ENCODE measurements at places on chromosomes 3 and 15. TPM values are rescaled to one million over a fixed set of nuclear protein-coding genes. Genes with fewer than 3 reads are reported as not detected.

- DNase-seq: no peak
Measured at GRCh38 chr15:35691891-35692867, 146.2 kb upstream of the DPH6 start.

GRCh38 chr15:38651328-38652038 is 86.9 kb upstream of the RASGRP1 start:
- no peak for DNase-seq

- no peak for DNase-seq
Measured at GRCh38 chr15:50933341-50933740, 24.9 kb downstream of the AP4E1 start.

Gene ZBBX
- total RNA-seq: 0.49 TPM

DNA sequence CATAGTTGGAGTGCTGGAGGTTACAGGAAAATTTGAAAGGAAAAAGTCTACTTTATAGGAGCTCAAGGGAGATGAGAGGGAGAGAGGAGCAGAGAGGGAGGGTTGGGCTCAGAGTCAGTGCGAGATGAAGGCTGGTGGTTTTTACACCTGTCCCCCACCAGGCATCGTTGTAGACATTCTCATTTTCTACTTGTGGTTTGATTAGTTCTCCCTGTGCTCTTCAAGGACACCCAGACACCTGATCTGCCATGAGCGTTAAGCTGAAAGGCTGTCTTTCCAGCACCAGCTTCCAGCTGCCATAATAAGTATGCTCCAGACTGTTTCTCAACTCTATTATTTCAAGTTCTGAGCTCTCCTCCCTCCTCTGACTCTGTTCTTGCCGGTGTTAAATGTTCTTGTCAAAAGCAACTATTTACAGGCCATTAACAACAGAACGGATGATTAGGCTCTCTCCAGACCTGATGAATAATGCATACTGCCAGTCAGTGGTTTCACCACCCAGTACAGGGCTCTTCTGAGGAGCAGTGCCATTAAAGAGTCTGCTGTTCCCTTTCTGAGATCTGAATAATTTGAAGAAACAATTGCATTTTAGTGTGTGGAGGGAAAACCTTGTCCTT is 514.6 kb upstream of the MCTP2 start:
- DNase-seq: no peak

Gene CRYGS
- total RNA-seq: 9.5 TPM

Gene GPR171
- total RNA-seq: not detected
